ENCODE measurements at places on chromosomes 3 and 15.
A peak's percentile ranks its signal among the peaks of the same experiment; 100 is the strongest.

GRCh38 chr15:91514147-91514546 lies 339.4 kb upstream of the SLCO3A1 start:
- DNase-seq = no peak

DNA sequence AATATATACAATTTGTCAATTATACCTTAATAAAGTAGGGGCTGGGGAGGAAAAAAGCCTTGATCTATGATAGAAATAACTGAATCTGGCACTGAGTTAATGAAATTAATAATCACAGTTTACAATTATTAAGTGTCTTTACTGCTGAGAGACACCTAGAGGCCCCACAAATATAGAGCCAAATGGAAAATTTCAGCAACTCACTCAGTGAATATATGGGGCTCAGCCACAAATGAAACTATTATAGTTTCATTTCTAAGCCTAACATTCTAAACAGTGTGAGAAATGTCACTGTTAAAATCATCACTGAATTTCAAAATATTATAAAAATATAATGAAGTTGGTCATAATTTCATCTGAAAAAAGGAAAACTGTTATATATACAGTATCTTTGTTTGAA lies 40.3 kb downstream of the GNB4 start:
- no peak for DNase-seq

GRCh38 chr3:180390313-180390712 lies 211.7 kb upstream of the TTC14 start:
- DNase-seq = no peak

DNA sequence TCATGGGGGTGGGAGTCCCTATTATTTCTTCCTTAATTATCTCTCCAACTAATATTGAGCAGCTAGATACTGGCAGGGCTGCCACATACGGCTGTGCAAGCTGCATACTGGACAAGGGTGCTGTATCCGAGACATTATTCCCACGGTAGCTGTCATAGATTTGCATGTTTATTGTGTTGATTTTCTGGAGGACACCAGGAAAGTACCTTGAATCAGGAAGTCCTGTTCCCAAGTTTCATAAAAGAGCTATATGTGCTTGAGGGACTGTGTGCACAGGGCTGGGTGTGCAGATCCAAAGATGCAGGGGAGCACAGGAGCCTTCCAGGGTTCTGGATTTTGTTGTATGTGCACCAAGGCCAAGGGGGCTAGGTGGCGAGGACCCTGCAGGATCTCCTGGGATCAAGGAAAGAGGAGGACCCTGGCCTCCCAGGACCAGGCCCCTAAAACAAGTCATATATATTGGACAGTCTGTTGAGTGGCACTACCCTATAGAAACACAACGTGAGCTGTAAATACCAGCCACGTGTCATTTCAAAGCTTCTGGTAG lies 119.2 kb upstream of the ALDH1A3 start:
- no peak for DNase-seq

- DNase-seq = no peak
These were observed 307.7 kb downstream of the IL5RA start for GRCh38 chr3:2802429-2802828.

DNA sequence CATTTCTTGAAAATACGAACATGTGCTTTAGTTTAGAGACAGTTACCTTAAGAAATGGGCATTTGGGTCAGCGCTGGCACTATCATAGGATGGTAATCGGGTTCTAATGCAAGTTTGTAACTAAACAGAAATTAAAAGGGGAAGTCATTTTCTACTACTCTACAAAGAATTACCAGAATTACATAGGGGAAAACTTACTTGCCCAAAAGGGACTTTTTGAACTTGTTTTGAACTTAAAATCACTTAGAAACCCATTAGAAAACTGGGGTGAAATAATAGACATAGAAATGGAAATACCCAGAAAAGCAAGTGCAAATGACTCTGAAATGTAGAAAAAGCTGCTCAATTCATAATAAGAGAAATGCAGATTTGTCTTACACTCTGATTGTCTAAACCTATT lies 44.9 kb downstream of the SPATA16 start:
- no peak for DNase-seq

DNA sequence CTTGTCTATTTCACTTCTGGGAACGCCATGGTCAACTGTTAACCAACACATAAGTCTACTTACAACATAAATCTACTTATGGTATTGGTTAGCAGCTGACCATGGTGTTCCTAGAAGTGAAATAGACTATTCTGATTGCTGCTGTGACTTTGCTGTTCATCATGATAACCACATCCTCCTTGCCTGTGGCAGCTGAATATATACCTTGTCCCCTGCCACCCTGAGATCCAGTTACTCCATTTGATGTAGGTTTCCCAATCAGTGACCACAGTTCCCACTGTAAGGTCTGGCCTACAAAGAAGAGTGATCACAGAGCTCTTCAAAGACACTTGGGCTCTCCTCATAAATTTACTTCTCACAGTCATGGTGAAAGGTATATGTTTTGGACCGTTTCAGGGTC lies 66.8 kb upstream of the ALDH1A3 start:
- DNase-seq = no peak

DNA sequence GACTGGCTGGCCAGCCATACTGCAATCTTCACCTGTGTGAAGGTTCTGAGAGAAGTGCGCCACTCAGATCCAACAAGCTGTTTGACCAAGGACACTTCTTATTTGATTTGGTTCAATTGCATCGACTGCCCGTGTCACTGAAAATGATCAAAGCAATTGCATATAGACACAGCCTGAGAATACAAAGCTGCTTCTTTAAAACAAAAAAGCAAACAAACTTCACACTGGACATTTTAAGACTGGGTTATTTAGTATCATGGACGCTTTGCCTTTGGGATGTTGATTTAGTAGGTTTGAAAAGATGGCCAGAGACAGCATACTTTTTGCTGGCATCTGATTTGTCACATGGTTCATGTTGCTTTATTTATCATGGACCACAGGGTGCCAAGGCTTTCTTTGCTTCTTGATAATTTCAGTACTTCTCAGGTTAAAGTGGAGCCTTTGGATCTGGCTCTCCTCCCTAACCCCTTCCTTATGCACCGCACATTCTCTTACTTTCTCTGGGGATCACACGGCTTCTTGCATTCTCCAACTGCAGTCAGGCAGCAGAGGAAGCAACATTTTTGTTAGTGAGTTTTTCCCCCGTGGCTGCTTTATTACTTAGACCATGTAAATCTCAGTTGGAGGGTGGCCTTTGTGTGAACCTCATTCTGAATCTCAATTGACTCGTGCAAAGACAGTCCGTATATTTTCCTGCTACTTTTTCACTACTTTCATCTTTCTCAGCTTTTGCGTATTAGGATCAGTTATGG lies 151.0 kb downstream of the CD47 start:
- DNase-seq = no peak

GRCh38 chr3:43693594-43693993 lies 2.9 kb downstream of the ABHD5 start:
- DNase-seq = no peak

DNA sequence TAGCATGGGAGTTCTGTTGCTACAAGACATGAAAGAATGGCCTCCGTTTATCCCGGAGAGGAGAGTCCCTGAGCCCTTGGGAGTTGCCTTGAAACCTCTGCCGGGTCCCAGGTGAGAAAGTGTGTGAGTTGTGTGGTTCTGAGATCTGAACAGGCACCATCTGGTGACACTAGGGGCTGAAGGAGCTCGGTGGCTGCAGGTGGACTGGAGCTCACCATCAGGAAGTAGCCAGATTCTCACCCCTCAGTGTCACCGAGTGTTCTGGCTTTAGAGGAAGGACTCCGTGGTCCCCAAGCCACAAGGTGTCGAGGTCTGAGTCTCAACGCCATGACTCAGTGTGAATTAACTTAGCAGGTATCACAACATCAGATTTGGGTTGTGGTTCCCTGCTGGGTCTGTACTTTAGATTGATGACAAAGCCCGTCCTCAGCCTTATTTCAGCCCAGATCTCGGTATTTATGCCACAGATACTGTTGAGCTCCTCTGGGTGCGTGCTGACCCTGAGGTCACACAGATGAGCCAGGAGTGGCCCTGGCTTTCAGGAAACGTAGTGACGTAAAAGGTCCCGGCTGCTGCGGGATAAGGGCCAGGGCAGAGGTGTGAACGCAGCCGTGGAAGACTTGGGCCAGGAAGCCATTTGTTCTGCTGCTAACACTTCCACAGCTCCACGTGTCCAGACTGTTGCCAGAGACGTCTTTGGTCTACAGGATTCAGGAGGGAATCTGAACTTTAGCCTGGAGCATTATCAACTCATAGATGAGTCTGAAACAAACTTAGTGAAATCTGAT lies 54.4 kb downstream of the PGPEP1L start:
- DNase-seq = no peak

- no peak for DNase-seq
These were observed 14.4 kb downstream of the SNAPC5 start for GRCh38 chr15:66483131-66483566.

DNA sequence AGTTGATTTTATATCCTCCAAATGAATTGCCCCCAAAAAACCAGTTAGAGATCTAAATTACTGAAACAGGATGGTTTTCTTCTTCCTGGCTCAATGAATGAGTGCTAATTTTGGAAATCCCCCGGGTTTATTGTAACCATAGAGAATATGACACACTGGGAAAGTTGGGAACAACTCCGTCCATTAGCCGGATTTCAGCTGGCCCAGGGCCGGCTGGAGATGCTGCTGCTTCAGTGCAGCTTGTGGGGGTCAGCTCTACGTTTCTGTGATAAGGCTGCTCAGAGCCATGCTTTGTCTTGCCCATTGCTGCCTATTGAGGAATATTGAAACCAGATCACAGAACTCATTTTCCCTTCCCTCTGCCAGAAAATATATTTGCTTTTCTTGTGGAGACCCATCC lies 20.3 kb downstream of the GYG1 start:
- no peak for DNase-seq

- DNase-seq = no peak
These were observed 825.7 kb downstream of the SQOR start for GRCh38 chr15:46460431-46461094.

DNA sequence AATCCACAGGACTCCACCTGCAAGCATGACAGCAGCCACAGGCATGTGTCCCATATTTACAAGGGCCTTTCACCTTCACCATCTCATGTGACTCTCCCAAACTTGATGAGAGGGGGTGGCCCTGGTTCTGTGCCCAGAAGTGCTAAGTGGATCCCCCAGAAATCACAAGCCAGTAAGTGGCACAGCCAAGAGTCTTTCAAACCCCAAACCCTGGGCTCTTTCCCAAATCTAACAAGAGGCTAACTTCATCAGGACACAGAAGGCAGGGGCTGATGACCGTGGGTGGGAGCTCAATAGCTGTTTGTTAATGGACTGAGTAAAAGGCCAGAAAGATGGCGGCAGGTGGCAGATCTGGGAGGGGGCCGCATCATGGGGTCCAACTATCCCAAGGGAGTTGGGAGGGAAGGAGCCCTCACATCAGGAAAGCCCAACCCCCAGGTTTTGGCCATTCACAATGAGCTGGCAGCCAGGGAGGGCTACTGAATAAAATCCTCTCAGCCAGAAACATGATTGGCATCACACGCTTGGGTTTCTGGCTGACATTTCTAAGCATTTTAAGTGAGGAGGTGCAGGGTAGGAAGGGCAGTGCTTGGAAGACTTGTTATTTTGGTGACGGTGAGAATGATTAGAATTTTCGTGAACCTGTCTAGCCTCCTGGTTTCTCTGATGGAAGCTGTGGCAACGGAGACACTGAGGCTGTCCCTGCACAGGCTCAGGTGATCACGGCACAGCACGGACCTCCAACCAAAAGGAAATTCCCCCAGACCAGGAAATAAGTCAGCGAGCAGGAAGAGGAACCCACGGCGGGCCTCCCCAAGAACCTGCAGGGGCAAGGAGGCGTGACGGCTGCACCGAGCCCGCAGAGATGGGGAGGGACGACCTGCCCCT lies 109.3 kb downstream of the OXNAD1 start:
- no peak for DNase-seq

- no peak for DNase-seq
These were observed 20.2 kb upstream of the GPX1 start for GRCh38 chr3:49378249-49378895.

GRCh38 chr15:65328506-65329287 lies 24.2 kb downstream of the RNU5B-1 start:
- DNase-seq = no peak

DNA sequence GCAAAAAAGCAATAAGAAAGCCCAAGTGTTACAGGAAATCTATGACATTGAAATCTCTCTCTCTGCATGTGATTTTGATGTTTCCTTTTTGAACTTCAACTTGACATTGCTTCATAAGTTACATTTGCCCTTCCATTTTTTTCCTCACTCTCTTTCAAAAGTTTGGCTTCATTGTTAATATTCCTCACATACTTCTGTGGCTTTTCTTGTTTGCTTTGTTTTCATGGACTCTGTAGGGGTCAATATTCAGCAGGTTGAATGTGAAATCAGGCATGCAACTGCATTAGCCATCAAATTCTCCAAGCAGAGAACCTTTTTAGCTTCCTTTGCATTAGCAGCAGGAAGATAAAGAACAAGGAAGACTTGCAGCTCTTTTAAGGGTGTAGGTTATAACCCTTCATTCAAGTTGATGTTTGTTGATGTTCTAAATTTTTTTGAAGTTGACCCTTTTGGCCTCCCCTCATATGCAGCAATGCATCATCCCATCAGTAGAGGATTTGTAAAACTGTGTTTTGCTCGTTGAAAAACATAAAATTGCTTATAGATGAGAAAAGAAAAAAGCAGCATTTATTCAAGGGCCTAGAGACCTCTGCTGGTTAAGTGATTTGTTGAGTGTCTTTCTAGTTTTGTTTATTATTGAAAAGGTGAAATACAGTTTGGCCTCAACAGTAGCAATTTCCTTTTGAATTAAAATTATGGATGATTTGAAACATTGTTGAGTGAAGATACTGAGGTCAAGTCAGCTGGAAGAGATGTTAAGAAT lies 211.4 kb downstream of the IL5RA start:
- DNase-seq = no peak

DNA sequence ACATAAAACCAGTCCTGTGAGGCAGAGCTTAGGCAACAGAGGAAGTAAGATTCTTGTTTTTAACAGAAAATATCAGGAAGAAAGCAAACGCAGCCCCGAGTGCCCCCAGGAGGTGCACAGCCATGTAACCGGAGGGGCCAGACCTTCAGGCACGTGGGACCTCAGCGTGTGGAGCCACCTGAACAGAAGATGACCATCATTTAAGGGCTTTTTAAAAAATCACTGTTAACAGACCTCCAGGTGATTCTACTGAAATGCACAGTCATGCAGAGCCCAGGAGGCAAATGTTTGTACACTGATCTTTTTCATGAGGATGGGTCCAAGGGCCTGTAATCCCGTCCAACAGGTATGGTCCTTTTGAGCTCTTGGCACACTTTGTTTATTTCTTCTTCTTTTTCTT lies 38.8 kb downstream of the SPG21 start:
- DNase-seq = no peak

GRCh38 chr3:186149319-186149960 lies 40.6 kb upstream of the ETV5 start:
- no peak for DNase-seq

- DNase-seq = no peak
These were observed 27.1 kb downstream of the SPSB4 start for GRCh38 chr3:141078200-141078599.

- DNase-seq = no peak
These were observed 30.5 kb downstream of the FAH start for GRCh38 chr15:80183306-80183705.

- DNase-seq = peak; percentile 15
These were observed 587 bp downstream of the WDR49 start for GRCh38 chr3:167653155-167653554.

All from NT2/D1 (cell line).